H9 (cell line): ENCODE measurements at places on chromosomes 6 and 20. TPM values are rescaled to one million over a fixed set of nuclear protein-coding genes. Genes with fewer than 3 reads are reported as not detected.

The SSTR4 gene
- total RNA-seq = not detected in 2 replicates

The C20orf202 gene
- 0.13 TPM in 1 of 2 replicates, not detected in the other for total RNA-seq

The CFAP61 gene
- total RNA-seq = 0.44 TPM in 1 of 2 replicates, not detected in the other

The CAP2 gene
- 11.5 and 11.9 TPM in 2 replicates for total RNA-seq

The WRNIP1 gene
- total RNA-seq = 38.1 and 40.0 TPM in 2 replicates

The SEL1L2 gene
- not detected in 2 replicates for total RNA-seq
